ENCODE measurements at places on chromosomes 3 and 15.
A peak's percentile ranks its signal among the peaks of the same experiment; 100 is the strongest.

DNA sequence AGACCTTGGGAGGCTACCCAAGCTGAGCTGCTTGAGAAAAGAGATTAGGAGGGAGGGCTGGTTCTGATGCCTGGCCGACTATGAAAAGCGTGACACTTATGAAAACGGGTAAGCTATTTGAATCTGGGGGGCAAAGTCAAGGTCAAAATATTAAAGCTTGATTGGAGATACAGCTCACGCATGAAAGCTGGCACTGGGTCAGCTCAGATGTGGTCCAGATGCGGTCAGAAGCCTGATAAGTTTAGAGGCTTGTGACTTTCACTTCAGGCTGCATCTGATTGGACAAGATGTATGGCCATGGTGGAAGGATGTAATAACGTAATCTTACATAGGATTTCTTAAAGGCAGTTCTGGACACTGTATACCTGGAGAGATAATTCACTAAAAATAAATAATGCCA is 690.3 kb downstream of the NTRK3 start:
- no peaks in the 10 kb centered on the region for H3K36me3 ChIP-seq
- H3K27me3 ChIP-seq, result no peaks in the 10 kb centered on the region
- H3K27ac ChIP-seq, result no peak overlapping the region
- no peak for DNase-seq

- H3K4me1 ChIP-seq, result no peaks in the 10 kb centered on the region
- no peak for DNase-seq
- H3K27ac ChIP-seq, result no peak overlapping the region
- H3K27me3 ChIP-seq, result no peaks in the 10 kb centered on the region
- H3K36me3 ChIP-seq, result no peaks in the 10 kb centered on the region
- H3K4me3 ChIP-seq, result no peak overlapping the region
Measured at GRCh38 chr15:47959617-47960413, 161.0 kb upstream of the SLC24A5 start.

DNA sequence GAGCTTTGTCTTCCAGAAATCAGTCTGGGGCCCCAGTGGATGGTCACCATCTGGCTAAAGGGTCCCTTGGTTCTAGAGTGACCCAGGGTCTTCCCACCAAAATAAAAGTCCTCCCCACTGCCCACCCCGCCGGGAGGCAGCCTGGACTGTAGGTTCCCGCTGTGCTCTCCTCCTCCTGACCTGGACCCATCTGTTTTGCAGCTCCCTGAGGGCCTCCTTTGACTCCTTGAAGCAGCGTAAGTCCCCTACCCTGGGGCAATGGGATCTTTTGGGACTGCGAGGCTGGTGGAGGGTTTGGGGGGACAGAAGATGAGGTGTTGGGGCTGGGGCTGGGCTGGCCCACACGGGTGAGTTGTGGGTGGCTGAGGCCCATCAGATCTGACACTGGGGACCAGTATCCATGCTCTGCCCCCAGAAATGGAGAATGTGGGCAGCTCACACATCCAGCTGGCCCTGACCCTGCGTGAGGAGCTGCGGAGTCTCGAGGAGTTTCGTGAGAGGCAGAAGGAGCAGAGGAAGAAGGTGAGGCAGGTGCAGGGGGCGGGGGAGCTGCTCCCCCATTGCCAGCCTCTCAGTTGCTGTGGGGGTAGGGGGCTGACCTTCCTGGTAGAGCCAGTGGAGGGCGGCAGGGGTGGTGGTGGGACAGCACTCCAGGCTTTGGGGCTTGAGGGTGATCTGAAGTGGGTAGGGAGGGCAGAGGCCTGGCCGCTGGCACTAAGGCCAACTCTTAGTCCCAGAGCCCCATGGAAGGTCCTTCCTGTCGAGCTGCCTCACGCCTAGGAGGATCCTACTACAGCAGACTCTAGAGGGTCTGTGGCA is 30.4 kb downstream of the PSTPIP1 start:
- no peaks in the 10 kb centered on the region for H3K4me1 ChIP-seq
- no peak for DNase-seq
- H3K4me3 ChIP-seq, result no peak overlapping the region
- H3K27ac ChIP-seq, result no peak overlapping the region

GRCh38 chr3:13013994-13014754 is 59.1 kb downstream of the IQSEC1 start:
- H3K4me3 ChIP-seq, result no peak overlapping the region
- peak overlapping the region; percentile 95 for H3K27ac ChIP-seq
- no peaks in the 10 kb centered on the region for H3K4me1 ChIP-seq
- H3K27me3 ChIP-seq, result no peaks in the 10 kb centered on the region
- H3K36me3 ChIP-seq, result no peaks in the 10 kb centered on the region

Data from Peyer's patch (tissue), 4 donors.